ENCODE measurements at places on chromosomes 16 and 17.

DNA sequence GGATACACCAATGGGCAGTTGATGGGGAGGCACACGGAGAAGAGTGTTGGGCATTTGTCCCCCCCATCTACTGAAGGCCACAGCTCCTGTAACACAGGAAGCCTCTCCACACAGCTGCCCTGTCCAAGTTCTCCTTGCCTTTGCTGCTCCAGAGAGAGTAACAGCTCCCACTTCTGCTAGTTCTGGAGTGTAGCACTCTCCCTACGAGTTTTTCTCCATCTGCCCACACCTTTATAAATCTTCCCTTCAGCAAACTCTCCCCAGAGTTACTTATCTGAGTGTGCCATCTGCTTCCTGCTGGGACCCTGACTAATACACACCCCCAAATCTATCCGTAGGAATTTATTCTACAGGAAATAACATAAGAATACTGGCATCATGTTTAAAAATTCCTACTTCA lies 42.6 kb upstream of the ERN1 start:
- no peak for DNase-seq

DNA sequence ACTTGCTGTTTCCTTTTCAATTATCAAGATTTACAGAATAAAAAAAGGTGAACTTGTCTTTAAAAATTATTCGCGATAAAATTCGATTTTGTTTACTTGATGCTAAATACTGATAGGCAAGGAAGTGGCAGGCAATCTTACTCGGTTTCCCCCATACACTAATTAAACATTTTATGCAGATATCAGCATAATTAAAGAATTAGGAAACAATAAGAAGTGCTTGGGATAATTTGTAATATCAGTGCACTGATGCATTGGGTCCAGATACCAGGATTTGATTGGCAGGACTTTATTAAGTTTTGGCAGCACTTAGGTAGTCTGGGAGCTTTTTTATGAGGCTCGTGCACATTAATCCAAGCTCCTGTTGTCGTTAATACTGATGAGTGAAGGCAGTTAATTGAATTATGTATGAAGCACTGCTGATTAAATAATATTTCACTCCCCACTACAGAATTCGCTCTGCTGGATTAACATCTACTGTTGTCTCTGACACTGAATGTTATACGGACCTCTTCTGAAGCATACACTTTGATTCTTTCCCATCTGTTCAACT lies 165.6 kb downstream of the CA10 start:
- no peak for DNase-seq

- no peak for DNase-seq
Measured at GRCh38 chr17:34354637-34355036, 1.6 kb upstream of the CCL13 start.

DNA sequence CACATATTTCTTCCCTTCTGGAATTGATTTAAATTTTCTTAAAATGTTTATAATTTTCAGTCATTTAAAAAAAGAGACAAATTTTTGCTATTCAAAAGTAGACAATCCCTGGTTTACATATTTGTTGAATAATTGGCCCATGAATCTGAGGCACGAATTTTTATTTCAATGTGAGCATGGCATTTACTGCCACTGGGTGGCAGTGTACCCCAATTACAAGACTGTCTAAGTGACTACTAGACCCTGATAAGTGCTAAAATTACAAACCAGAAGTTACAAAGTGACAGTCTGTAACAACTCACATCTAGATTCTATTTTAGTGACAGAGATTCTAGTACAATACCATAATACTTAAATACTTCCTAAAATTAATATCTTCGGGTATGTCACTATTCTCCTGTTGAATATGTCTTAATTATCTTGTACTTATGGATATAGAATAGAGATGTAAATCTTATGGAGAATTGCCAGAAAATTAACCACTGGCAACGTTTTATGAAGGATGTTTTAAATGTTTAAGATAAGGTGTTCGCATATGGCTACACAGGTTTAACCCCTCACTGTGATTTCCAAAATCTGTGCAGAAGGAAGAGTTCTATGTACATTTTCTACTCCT lies 235.8 kb downstream of the MAP2K4 start:
- DNase-seq: no peak

- no peak for DNase-seq
Measured at GRCh38 chr17:39903158-39903884, 15.1 kb downstream of the GSDMB start.

GRCh38 chr16:87297407-87297806 lies 19.8 kb downstream of the C16orf95 start:
- DNase-seq: no peak

DNA sequence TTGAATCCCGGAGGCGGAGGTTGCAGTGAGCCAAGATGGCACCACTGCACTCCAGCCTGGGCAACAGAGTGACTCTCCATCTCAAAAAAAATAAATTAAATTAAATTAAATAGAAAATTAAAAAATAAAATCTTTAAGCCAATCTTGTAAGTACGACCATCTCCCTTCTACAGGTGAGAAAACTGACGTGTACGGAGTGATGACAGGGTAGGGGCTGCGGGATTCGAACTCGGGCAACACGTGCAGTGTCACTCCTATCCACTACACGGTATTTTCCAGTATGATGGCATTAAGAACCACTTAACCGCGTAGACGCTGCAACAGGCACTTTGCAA lies 762 bp downstream of the WDR59 start:
- no peak for DNase-seq

- no peak for DNase-seq
Measured at GRCh38 chr16:88196471-88197400, 186.0 kb upstream of the ZNF469 start.

DNA sequence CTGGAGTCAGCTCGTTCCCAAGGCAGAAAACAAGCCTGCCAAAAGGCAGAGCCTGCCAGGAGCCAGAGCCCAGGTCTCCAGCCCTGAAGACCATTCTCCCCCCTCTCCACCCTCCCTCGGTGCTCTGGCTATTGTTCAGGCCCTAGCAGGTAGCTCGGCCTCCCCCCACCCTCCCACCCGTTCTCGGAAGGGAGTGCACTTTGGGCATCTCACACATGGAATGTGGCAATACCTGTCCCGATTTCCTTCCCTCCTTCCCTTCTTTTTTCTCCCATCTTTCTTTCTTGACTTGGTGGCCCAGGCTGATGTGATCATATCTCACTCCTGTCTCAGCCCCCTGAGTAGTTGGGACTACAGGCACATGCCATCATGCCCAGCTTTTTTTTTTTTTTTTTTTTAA lies 12.4 kb downstream of the CNGB1 start:
- DNase-seq: no peak

DNA sequence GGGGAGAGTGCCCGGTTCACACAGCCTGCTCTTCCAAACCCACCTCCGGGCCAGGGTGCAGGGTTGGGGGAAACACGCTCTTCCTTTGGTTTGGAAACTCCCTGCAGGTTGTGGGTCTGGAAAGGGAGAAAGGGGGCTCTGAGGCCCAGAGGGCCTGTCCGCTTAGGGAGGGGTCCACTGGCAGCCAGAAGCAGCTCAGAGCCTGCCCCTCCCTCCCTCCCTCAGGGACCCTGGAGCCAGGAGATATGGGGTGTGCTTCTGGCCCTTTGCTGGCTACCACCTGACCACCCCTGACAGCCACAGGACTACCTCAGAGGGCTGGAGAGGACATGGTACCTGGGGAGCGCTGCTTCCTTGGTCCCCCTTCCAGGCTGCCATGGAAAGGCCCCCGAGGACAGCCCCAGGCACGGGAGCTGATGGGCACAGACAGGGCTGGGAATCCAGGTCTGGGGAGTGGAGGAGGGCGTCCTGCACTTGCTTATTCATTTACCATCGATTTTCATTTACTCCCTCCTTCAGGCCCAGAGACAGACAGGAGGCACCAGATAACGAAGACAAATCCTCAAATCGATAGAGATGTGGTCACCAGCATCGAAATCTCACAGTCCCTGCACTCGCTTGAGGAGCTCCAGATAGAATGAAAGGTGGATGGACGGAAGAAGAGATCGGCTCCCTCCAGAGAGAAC lies 48.4 kb upstream of the DOC2B start:
- DNase-seq: no peak

- no peak for DNase-seq
Measured at GRCh38 chr16:1790611-1791255, 2.8 kb downstream of the IGFALS start.

DNA sequence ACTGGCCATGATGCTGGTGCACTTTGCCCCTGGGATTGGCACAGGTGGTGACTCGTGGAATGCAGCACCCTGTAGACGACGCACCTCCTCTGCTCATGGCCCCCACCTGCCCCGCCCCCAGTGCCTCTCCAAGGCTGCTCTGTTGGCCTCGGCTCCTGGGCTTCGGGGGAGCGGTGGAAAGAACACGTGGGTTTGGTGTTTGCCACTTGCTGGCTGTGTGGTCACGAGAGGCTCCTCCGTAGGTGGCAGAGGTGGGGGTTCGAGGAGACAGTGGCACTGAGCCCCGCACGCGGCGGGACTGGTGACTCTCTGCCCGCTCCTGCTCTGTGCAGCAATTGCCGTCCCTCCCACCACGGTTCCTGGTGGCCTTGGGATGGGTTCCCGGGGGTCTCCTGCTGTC lies 82.8 kb upstream of the ZNF750 start:
- DNase-seq: no peak

DNA sequence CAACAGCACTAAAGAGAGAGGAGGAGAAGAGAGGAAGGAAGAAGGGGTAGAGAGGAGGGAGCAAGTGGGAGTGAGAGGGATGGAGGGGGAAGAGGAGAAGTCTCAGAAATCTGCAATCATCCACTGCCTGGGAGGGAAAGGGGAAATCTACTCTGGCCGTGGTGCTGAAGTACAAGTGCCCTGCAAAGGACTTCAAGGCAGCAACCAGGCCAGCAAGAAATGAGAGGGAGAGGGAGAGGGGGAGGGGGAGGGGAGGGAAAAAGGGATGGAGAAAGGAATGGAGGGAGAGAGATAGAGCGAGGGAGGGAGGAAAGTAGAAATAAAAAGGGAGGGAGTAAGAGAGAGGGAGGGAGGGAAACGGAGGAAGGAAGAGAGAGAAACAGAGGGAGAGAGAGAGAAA lies 130.8 kb upstream of the EEF2KMT start:
- no peak for DNase-seq

- no peak for DNase-seq
Measured at GRCh38 chr16:88192601-88193000, 190.2 kb upstream of the ZNF469 start.

- DNase-seq: no peak
Measured at GRCh38 chr17:42277342-42277712, 1.1 kb upstream of the STAT5B start.

DNA sequence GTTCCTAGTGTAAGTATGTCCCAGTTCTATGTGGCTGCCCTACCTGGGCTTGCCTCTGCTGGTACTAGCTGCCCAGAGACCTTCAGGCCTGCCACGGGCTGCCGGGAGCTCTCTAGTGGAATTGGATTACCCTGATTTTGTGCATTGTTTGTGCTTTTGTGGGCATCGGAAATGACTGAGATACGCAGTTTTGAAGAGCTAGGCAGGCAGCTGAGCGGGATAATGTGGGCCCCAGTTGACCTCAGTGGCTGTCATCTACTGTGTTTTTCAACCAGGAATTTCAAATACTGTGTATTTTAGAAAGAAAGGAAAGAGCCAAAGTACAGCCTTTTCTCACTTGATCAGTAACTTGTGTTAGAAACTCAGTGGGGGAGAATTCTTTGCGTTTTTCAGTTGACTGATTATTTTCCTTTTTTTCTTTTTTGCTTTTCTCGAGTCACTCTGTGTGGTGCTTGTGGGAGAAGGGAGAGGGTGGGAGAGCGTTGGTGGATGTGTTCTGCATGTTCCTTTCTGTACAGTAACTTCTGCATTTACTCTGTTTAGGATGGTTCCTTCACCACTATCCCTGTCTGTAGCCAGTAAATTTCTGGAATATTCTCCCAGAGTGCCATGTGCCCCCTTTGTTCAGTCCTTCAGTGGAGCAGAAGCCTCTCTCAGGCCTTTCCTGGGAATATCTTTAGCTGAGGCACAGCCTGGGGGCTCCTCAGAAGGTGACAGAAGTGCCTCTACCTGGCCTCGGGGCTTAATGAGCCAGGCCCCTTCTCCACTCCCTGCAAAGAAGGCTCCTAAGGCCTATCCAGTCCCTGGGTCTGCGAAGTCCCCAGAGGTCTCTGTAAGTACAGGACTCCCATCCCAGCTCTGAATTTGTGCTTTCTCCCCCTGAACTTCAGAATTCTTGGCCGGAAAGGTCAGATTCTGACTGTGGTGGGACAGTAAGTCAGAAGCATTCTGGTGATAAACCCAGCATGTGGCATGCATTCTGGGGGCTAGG lies 15.0 kb upstream of the SLC12A3 start:
- DNase-seq: no peak
